ENCODE measurements at places on chromosomes 4 and X.

DNA sequence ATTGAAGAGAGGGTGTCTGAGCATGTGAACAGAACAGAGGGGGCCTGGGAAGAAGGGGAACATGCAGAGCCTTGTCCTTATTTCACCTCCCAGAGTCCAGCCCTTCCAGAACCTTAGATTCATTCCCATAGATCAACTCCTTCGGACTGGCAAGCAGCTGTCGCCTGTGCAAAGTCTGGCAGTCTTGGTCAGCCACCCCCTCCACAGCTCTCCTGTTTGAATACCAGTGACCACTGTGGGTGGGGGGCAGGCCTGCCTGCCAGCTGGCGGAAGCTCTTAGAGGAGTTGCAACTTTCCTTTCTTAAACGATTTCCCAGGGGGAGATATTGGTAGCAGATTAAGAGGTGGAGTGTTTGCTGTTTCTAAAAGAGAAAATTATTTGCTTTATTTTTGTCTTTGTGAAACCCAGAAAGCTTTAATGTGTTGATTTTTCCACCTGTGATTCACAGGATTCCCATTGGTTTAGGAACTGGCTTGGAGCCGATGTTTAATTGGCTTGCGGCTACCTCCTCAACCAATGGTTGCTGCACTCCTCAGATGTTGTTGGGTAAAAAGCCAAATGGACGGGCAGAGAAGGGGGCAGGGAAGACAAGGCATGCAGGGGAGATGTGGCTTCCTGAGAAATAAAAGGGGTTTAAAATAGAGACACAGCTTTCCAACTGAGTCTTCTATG lies 62.2 kb upstream of the PRPS1 start:
- peak; percentile 25 for DNase-seq

DNA sequence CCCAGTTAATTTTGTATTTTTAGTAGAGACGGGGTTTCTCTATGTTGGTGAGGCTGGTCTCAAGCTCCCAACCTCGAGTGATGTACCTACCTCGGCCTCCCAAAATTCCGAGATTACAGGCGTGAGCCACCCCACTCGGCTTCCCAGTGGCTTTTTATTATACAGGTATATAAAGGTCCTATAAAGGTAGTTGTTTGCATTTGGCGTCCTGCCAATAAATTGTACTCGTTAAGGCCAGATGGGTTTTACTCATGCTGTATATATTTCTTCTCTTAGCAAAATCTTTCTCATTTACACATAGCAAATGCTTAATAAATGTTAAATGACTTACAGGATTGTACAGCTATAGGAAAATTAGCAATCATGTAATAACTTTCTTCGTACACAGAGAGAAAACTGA lies 6.9 kb downstream of the SHROOM3 start:
- no peak for DNase-seq

GRCh38 chr4:65023081-65023480 lies 613.8 kb upstream of the TECRL start:
- DNase-seq, result no peak

- no peak for DNase-seq
Measured at GRCh38 chrX:22365460-22365859, 92.7 kb downstream of the CBLL2 start.

GRCh38 chrX:118652717-118653116 lies 74.7 kb upstream of the IL13RA1 start:
- no peak for DNase-seq

DNA sequence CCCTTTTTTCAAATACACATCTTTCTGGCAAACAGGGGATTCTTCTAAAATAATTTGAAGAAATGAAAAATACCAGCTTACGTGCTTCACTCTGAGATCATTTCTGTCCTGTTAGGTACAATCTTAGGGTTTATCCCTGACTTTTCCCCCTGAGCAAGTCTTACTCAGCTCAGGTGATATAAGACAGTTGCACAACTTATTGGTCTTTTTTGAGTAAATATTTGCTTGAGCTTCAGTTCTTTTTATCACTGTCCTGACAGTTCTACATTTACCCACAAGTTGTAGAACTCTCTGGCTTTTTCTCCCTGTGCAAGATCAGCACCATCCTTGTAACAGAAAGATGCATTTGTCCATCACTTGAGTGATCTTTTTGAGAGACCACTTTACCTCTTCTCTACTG lies 84.9 kb downstream of the MID1IP1 start:
- DNase-seq, result no peak

DNA sequence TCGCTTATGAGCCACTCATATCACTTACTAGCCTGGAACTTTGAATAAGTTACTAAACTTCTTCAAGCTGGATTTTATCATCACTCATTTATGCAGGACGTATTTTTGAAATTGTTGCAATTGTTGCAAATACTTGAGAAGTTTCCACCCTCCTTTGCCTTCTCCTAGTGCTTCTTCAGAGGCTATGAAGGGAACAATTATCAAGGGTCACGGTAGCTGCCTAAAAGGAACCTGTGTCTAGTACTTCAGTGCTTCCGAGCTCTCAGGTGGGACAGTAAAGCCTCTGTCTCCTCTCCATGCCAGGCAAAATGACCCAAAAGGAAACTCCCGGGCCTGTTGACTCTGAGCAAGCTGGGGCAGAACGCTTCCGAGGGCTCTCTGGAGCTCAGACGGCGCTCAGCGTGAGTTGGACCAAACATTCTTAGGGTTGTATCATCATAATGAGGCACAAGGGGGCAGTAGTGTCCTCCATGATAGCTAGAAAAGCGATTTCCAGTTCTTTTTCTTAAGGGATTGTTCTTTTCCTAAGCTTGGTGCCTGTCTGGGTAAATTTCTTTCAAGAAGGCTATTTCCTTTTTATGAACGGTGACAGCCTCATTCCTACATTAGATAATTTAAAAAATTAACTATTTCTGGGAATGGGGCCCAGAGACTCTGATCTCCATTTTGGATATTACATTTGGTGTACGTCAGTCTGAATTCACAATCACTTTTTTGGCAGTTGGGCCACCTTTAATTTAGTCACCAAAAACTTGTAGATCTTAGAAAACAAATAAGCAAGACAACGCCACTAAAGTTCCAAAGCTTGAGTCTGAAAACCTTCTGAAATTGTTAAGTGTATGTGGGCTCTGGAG lies 73.1 kb downstream of the PACRGL start:
- DNase-seq, result peak; percentile 58

DNA sequence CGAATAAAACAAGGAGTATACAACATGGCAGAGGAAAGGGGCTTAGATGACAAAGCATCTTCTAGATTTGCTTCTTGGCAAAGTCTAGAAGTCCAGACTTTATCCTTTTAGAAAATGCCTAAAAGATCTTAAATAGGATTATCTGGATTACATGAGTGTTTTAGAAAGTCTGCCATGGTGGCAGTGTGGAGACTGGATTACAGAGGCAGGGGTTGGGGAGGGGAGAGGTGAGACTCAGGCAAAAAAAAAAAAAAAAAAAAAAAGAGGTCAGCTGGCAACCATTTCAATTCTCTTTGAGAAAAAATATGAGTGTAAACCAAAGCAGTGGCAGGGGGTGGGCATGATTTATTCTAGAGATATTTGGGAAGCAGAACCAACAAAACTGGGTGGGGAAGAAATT lies 17.4 kb downstream of the ZNF827 start:
- DNase-seq, result no peak

GRCh38 chr4:106996490-106996889 lies 39.6 kb downstream of the DKK2 start:
- no peak for DNase-seq

GRCh38 chr4:35491093-35491492 lies 753.2 kb downstream of the ARAP2 start:
- no peak for DNase-seq

GRCh38 chrX:41561045-41561444 lies 113.9 kb downstream of the NYX start:
- DNase-seq, result no peak

DNA sequence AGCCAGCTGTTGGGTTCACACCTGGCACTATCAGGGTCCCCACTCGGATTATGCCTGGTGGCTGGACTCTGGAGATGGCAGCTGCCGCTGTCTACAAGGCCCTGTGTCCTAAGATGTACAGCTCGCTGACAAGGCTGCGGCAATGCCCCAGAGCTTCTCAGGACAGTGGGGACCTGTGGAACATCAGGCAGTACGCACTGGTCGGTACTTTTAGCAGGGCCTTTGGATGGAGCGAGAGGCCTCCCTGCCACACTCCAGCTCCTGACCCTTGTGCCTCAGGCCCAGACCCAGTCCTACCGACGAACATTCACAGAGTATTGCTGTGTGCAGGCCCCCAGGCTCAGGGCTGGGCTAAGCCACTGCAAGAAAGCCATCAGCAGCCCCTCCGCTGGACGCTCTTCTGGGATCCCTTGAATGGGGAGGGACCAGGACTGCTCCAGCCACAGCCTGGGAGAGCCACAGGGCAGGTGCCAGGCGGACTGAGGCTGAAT lies 45.7 kb upstream of the HMX1 start:
- DNase-seq, result no peak

DNA sequence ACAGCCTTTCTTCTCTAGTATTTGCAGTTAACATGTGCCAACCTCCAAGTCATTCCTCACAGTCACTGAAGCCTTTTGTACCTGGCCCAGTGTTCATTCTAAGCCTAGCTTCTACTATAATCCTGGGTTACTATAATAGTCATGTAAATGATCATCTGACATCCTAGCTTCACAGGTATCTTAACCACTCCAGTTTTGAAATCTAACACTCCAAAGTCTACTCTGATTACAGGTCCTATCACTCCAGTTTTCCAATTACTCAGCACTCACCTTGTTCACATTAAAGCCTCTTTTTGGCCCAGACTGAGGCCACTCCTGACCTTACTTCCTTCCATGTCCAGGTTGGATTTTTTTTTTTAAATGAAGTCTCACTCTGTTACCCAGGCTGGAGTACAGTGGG lies 87.6 kb upstream of the ZCCHC13 start:
- no peak for DNase-seq

DNA sequence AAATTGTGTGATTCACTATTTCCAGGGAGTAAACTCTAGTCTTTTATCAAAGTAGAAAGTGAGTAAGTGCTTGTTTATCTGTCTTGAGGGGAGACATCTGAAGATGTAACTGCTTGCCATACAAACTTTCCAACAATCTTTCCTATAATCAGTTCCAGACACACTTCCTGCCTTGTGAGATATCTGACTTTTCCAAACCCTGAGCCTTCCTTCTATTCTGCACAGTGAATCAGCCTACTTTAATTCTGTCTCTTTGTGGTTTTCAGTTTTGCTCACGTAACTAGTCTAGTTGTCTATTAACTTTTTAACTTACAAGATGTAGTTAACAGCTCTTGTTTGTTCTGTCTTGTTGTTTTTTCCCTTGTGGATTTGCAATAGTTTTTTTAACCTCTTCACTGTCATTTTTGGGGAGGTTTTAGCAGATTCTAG lies 947.8 kb downstream of the C4orf33 start:
- DNase-seq, result no peak

DNA sequence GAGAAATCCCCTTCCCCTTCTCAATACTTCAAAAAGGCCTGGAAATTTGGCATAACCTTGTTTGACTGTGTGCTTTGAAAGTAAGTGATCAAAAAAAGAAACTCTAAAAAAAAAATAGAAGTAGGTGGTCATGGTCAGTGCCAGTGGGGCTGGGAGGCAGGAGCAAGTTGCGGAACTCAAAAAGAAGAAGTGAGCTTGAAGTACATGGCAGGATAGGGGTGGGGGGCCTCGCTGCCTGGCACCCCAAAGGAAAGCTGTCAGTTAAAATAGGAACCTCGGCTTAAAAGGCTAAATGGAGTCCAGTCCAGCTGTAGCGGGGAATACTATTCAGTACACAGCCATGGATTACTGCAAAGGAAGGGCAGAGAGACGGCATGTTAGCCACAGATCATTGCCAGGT lies 12.2 kb upstream of the NKRF start:
- DNase-seq, result no peak

GRCh38 chrX:28966331-28966730 lies 379.1 kb downstream of the IL1RAPL1 start:
- DNase-seq, result no peak

GRCh38 chr4:159169404-159170302 lies 66.8 kb downstream of the RAPGEF2 start:
- DNase-seq, result no peak

DNA sequence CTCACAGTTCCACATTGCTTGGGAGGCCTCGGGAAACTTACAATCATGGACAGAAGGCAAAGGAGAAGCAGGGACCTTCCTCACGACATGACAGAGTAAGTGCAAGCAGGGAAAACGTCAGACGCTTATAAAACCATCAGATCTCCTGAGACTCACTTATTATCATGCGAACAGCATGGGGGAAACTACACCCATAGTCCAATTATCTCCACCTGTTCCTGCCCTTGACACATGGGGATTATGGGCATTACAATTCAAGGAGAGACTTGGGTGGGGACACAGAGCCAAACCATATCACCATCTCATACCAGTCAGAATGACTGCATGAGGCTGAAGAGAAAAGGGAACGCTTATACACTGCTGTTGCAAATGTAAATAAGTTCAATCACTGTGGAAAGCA lies 1066.9 kb upstream of the PCDH7 start:
- DNase-seq, result no peak

- no peak for DNase-seq
Measured at GRCh38 chrX:136203438-136203837, 47.8 kb downstream of the MAP7D3 start.

DNA sequence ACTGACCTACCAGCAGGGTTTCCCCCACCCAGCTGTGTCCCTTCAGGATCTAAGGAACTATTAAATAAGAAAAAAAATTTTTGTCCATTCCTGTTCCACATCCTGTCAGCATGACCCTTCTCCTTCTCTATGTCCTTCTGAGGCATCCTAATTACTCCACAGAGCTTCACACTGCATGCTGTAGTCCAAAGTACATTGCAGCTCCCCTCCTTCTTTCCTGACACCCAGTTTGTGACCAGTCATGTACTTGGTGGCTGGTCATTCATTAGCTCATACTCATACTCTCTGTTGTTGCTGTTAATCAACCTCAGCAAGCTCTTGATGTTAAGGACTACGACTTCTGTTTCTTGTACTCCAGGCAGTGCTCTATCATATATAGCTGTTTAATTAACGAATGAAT lies 2.4 kb upstream of the EGF start:
- DNase-seq, result no peak

GRCh38 chrX:74464722-74465121 lies 43.4 kb downstream of the SLC16A2 start:
- no peak for DNase-seq

- DNase-seq, result no peak
Measured at GRCh38 chr4:150769248-150769647, 187.3 kb downstream of the MAB21L2 start.

DNA sequence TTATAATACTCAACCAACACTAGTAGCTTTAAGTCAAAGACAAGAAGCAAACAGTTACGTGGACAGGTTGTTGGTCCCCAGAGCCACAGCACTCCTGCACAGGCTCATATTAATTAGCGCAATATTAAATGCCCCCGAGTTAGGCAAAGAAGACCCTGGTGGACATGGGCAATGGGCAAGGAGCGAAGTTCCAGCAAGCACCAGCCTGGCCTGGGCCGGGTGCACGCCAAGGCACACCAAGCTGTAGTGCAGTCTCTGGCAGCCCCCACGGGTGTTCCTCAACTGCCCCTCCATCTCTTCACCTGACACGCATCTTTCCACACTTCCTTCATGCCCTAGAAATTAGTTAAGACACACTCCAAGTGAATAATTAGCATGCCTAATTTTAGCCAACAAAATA lies 20.1 kb downstream of the FAT1 start:
- DNase-seq, result no peak

- no peak for DNase-seq
Measured at GRCh38 chr4:102390438-102390837, 45.2 kb upstream of the SLC39A8 start.

All from nephron progenitor cell (in vitro differentiated cells).